ENCODE measurements at places on chromosomes 16 and 17.

DNA sequence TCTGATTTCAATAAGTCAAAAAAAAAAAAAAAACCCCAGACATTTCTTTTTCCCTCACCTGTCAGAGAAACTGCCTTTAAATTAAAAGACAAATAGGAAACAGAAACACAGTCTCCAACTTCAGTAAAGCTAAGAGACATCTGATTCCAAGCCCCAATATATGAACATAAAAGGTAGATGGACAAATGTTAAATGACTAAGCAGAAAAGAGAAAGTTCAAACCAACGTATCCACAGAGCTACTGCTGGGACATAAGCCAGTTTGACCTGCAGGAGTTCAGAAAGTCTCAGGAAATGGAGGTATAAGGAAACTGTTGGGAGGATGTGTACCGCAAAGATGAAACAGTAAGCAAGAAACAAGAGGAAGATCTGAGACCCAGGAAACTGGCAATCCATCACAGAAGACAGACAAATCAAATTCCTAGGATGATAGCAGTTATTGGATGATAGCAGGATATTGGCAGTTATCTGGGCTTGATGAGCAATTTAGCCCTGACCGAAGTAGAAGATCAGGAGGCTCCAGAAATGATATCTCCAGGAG lies 135.0 kb downstream of the BRIP1 start:
- DNase-seq = no peak

DNA sequence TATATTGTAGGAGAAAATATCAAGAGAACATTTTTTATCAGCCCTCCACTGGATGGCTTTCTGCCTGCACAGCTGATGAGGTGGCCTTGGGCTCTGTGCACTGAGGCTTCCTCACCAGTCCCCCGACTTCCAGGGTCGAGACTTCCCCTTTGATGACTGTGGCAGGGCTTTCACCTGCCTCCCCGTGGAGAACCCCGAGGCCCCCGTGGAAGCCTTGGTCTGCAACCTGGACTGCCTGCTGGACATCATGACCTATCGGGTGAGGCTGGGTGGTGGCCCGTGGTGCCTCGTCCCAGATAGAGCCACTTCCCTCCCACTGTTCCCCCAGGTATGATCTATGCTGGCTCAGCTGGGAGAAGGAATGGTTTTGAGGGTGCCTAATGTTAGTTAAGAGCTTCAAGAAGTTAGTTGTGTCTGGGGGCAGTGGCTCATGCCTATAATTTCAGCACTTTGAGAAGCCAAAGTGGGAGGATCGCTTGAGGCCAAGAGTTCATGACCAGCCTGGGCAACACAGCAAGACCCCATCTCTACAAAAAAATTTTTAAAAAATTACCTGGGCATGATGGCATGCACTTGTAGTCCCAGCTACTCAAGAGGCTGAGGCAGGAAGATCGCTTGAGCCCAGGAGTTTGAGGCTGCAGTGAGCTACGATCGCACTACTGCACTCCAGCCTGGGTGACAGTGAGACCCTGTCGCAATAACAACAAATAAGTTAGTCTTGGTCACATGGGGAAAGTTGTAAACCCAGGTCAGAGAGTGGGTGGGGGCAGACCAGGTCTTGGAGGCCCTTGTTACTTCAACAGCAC lies 11.8 kb downstream of the FCSK start:
- no peak for DNase-seq

DNA sequence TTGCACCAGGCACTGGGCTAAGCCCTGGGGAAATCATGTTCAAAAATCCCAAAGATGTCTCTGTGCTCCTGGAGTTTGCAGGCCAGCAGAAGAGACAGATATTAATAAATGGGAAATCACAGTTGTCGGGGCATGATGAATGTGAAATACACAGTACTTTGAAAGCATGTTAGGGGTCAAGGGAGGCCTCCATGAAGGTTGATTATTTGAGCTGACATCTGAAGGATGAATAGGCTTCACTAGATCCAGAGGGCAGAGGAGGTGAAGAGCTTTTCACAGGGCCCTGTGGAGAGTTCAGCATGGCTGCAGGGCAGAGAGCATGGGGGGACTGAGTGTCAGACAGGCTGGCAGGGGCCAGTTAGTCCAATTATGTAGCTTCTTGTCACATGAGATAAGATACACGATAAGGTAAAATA lies 2.6 kb downstream of the ANKRD40CL start:
- no peak for DNase-seq

DNA sequence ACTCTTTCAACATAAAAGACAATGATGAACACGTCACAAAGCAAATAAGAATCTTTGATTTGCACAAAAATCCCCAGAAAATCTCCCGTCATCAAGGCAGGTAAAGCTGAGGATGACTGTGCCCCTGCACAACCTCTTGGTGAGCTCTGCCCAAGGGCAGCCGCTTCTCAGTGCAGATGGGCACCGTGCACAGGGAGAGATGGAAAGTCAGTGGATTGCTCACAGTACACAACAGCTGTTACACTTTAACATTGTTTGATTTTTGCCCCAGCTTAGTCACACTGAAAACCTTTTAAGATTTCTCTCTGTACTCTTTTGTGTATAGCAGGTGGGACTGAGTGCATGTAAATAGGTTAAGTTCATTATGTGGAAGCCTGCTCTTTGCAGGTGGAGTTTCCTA lies 104.2 kb downstream of the CDK5R1 start:
- no peak for DNase-seq

DNA sequence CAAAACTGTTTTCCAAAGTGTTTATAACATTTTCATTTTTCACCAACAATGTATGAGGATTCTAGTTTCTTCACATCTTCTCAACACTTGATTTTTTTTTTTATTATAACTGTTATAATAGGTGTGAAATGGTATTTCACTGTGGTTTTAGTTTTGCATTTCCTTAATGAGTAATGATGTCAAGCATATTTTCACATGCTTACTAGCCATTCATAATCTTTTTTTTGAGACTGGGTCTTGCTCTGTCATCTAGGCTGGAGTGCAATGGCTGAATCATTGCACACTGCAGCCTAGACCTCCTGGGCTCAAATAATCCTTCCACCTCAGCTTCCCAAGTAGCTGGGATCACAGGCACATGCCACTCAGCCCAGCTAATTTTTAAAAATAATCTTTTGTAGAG lies 65.1 kb downstream of the EFCAB13 start:
- DNase-seq = no peak

GRCh38 chr17:38898812-38899348 lies 26.5 kb upstream of the LASP1NB start:
- DNase-seq = no peak

GRCh38 chr16:59114790-59115189 lies 380.7 kb upstream of the GOT2 start:
- no peak for DNase-seq

Data from fibroblast of skin of left biceps (primary cell).